ENCODE measurements at places on chromosomes 7 and 10. TPM values are rescaled to one million over a fixed set of nuclear protein-coding genes. Genes with fewer than 3 reads are reported as not detected.
A peak's percentile ranks its signal among the peaks of the same experiment; 100 is the strongest.

- H3K36me3 ChIP-seq: no peaks in the 10 kb centered on the region
- DNase-seq: no peak
- H3K27me3 ChIP-seq: no peaks in the 10 kb centered on the region
- no peak overlapping the region for H3K4me3 ChIP-seq
Observed at GRCh38 chr10:114649217-114649903, 8.7 kb downstream of the ABLIM1 start.

GRCh38 chr7:8365499-8366110 lies 67.8 kb upstream of the NXPH1 start:
- H3K4me1 ChIP-seq: no peaks in the 10 kb centered on the region
- H3K27me3 ChIP-seq: no peaks in the 10 kb centered on the region

- H3K27ac ChIP-seq: no peak overlapping the region
- no peaks in the 10 kb centered on the region for H3K36me3 ChIP-seq
- no peak for DNase-seq
Observed at GRCh38 chr10:64537928-64538327, 1016.7 kb downstream of the REEP3 start.

DNA sequence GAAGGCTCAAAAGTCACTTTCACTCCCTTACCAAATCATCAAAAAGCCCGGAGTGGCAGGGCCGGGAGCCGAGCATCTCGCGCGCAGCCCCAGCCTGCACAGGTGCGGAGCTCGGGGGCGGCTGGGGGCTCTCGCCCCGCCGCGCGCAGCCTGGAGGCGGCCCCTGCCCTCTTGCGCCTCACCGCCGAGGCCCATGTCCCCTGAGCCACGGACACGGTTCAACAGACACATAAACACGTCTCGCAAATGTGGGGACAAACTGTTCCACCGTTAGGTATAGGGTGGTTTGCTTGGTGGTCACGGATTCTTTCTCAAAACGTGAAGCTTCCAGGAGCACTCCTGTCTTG lies 700 bp downstream of the GSAP start:
- no peak for DNase-seq
- H3K36me3 ChIP-seq: no peaks in the 10 kb centered on the region
- peak overlapping the region; percentile 74 for H3K4me3 ChIP-seq
- no peaks in the 10 kb centered on the region for H3K4me1 ChIP-seq
- H3K27ac ChIP-seq: peak overlapping the region; percentile 73
- H3K27me3 ChIP-seq: no peaks in the 10 kb centered on the region

GRCh38 chr10:48239618-48240017 lies 34.9 kb downstream of the FRMPD2 start:
- no peaks in the 10 kb centered on the region for H3K36me3 ChIP-seq
- H3K4me3 ChIP-seq: no peak overlapping the region
- DNase-seq: no peak
- no peak overlapping the region for H3K27ac ChIP-seq
- no peaks in the 10 kb centered on the region for H3K4me1 ChIP-seq
- no peaks in the 10 kb centered on the region for H3K27me3 ChIP-seq

DNA sequence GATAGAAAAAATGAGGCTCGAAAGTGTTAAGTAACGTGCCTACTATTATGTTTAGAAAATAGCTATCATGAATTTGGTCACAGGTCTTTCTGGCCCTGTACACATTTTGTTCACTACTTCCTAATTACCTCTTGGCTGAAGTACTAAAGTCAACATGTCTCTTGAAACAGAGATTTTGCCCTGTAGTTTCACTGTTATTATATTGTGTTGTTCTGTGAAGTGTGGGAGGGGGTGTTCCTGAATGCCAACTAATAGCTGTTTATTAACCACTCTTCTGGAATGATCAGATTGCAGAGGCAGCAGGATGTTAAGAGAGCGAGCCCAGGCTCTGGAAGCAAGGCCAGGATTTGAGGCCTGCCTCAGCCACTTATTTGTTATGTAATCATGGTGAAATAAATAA lies 72.1 kb downstream of the RNF133 start:
- H3K4me3 ChIP-seq: no peak overlapping the region
- no peak overlapping the region for H3K27ac ChIP-seq
- no peaks in the 10 kb centered on the region for H3K4me1 ChIP-seq

GRCh38 chr10:4069491-4069890 lies 284.5 kb upstream of the KLF6 start:
- H3K4me3 ChIP-seq: no peak overlapping the region
- no peaks in the 10 kb centered on the region for H3K27me3 ChIP-seq
- no peak for DNase-seq

GRCh38 chr7:116836911-116837310 lies 25.5 kb upstream of the CAPZA2 start:
- H3K36me3 ChIP-seq: no peaks in the 10 kb centered on the region
- no peaks in the 10 kb centered on the region for H3K27me3 ChIP-seq
- no peaks in the 10 kb centered on the region for H3K4me1 ChIP-seq
- no peak overlapping the region for H3K27ac ChIP-seq
- no peak for DNase-seq
- no peak overlapping the region for H3K4me3 ChIP-seq

- no peaks in the 10 kb centered on the region for H3K36me3 ChIP-seq
- DNase-seq: no peak
- H3K27ac ChIP-seq: no peak overlapping the region
- H3K4me1 ChIP-seq: no peaks in the 10 kb centered on the region
- H3K27me3 ChIP-seq: no peaks in the 10 kb centered on the region
Observed at GRCh38 chr10:69959911-69960310, 92.7 kb upstream of the MACROH2A2 start.

GRCh38 chr10:17779784-17780183 lies 27.8 kb downstream of the TMEM236 start:
- H3K27me3 ChIP-seq: no peaks in the 10 kb centered on the region
- no peaks in the 10 kb centered on the region for H3K4me1 ChIP-seq
- H3K36me3 ChIP-seq: no peaks in the 10 kb centered on the region
- no peak for DNase-seq
- no peak overlapping the region for H3K27ac ChIP-seq

DNA sequence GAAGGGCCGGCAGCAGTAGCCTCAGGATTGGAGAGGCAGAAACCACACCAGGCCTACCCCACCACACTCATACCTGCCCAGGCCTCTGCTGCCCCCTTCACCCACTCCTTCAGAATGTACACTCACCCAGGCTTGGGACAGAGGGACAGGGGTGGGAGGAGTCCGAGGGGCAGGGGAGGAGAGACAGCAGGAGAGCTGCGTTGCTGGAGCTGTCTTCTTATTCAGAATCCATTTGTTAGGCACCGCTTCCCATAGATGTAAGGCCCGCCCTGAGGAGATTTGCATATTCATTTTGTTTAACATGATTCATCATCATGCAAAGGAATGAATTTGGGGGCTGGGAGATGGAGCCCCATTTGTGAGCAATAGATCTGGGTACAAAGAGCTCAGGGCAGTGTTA lies 156.7 kb downstream of the CDH23 start:
- H3K27ac ChIP-seq: no peak overlapping the region
- H3K27me3 ChIP-seq: no peaks in the 10 kb centered on the region
- H3K4me1 ChIP-seq: no peaks in the 10 kb centered on the region
- DNase-seq: no peak
- no peaks in the 10 kb centered on the region for H3K36me3 ChIP-seq

DNA sequence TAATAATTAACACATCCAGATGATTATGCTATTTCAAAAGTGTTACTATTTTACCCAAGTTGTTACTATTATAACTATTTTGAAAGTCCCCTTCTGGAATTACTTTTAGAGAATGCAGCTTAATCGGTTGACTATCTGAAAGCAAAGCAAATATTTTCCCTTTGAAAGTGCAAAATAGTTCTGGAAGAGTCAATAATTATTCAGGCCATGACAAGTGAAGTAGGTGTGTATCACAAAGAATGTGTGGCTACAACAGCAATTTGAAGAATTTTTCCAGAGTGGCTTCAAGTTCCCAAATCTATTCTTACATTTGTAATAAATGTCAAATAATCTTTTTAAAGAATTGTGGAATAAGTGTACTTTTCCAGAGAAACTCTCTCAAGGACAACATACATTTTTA lies 42.8 kb downstream of the RNLS start:
- no peaks in the 10 kb centered on the region for H3K27me3 ChIP-seq
- H3K4me1 ChIP-seq: peaks cover 17% of the 10 kb centered on the region
- no peak overlapping the region for H3K4me3 ChIP-seq
- H3K27ac ChIP-seq: peak overlapping the region; percentile 89

GRCh38 chr7:104906556-104906955 lies 107.4 kb upstream of the KMT2E start:
- DNase-seq: no peak
- no peaks in the 10 kb centered on the region for H3K27me3 ChIP-seq
- H3K4me1 ChIP-seq: no peaks in the 10 kb centered on the region
- H3K36me3 ChIP-seq: no peaks in the 10 kb centered on the region
- H3K27ac ChIP-seq: no peak overlapping the region

- no peak for DNase-seq
Observed at GRCh38 chr10:3554121-3554522, 230.9 kb downstream of the KLF6 start.

DNA sequence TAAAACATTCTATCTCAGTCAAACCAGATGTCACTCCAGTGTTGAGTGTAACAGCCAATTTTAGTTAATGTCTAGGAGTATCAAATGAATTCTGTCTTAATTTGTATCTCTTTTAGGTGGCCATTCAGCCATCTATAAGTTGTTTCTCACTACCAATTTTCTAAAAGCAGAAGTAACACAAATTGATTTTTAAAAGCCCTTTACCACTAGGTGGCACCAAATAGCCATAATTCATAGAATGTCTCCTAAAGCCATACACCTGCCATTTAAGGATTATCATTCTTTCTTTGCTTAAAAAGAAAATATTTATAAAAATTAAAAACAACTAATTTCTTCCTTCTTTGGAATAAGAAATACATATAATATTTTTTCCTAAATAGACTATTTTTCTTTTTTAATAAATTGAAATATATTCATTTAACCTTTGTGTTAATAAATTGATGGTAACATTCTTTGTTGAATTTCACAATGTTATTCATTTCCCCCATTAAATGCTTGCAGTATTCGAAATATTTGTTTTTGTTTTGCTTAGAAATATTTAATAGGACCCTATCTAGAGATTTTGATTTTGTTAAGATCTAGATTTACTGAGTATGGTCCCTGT lies 107.8 kb upstream of the PPP1R3A start:
- no peak overlapping the region for H3K27ac ChIP-seq
- no peaks in the 10 kb centered on the region for H3K4me1 ChIP-seq
- H3K27me3 ChIP-seq: no peaks in the 10 kb centered on the region
- no peak overlapping the region for H3K4me3 ChIP-seq
- DNase-seq: no peak
- H3K36me3 ChIP-seq: no peaks in the 10 kb centered on the region

DNA sequence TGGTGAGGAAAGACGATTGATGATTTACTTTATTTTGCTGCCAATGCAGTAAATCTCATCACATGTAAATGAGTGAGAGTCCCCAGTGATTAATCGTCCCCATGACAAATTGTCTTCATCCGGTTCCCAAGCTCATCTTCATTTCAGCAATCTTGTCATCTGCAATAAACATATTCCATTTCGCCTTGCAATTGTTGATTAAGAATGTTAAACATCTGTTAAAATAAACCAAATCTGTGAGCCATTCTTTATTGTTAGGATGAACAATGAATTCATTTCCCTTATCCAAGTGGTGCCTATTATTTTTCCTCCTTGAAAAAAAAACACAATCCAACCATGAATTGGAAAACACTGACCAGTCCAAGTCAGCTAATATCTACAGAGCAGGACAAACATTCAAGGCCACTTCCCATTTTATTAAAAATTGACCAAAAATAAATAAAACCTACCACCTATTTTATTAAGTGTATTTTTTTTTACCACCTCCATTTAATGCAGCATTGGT lies 36.5 kb downstream of the NPS start:
- H3K4me3 ChIP-seq: no peak overlapping the region

DNA sequence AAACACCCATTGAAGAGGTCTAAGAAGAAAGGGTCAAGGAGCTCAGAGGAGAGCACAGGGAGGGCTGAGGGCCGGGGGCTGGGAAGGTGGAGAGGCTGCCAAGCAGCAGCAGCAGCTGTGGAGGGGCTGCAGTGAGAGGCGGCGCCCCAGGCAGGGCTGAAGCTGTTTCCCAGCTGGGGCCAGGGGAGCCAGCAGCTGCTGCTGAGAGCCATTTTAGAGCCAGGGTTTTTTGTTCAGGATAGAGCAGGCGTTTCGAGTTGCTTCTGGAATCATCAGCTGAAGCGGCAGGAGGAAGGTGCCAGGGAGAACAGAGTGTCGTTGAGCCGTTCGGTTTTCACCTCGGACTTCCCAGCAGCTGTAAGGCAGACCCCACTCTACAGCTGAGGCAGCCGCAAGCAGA lies 62.7 kb downstream of the LANCL2 start:
- no peak for DNase-seq
- no peaks in the 10 kb centered on the region for H3K27me3 ChIP-seq
- H3K27ac ChIP-seq: peak overlapping the region; percentile 41
- no peak overlapping the region for H3K4me3 ChIP-seq
- no peaks in the 10 kb centered on the region for H3K4me1 ChIP-seq
- H3K36me3 ChIP-seq: no peaks in the 10 kb centered on the region

ANXA8L1 gene
- not detected for total RNA-seq

MLLT10 gene
- total RNA-seq: 71.2 TPM

SNX10 gene
- total RNA-seq: 11.2 TPM

CHN2 gene
- 21.2 TPM for total RNA-seq

IQUB gene
- 9.9 TPM for total RNA-seq

CTNNA3 gene
- total RNA-seq: 1.5 TPM

IKZF1 gene
- total RNA-seq: 9.2 TPM

INPP5A gene
- total RNA-seq: 160 TPM

MYH16 gene
- total RNA-seq: not detected

MRLN gene
- total RNA-seq: not detected

Data from uterus (tissue), 4 donors.